ENCODE measurements at places on chromosomes 3 and 15. TPM values are rescaled to one million over a fixed set of nuclear protein-coding genes. Genes with fewer than 3 reads are reported as not detected.

- no peak for DNase-seq
These were observed 835.0 kb downstream of the TBL1XR1 start for GRCh38 chr3:176362191-176362731.

- no peak for DNase-seq
These were observed 54.7 kb upstream of the TRAK1 start for GRCh38 chr3:42036483-42036823.

- no peak for DNase-seq
These were observed 58.0 kb downstream of the CMTM8 start for GRCh38 chr3:32296251-32297204.

- DNase-seq = peak; percentile 88
These were observed 61.6 kb downstream of the TMEM39A start for GRCh38 chr3:119401503-119402440.

DNA sequence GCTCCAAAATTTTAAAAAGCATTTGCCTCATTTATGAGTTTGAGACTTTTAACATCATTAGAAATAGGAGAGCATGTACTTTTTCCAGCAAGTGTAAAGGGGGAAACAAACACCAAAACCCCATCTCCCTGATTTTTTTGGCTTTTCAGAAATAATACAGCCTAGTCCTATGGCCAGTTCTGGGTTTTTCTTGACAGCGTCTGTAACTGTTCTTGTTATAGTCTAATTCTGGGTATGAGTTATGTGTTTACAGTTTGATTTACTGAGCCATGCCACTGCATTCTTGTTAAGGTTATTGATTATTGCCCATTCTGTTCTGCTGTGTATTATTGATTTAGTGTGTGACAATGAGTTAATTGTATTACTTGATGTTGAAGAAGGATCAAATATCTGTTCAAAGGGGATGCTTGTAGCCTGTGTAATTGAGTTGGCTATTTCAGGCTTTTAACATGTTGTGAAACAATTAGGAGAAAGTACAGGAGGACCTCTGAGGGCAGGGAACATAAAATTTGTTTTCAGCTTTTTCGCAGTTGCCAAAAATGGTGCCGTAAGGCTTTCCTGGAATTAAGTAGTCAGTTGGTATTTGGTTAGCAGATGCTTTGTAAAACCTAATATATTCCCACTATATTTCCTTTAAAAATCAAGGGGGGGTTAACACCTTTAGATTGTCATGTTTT is 46.1 kb downstream of the MBNL1 start:
- DNase-seq = no peak

The DOCK3 gene
- 10.6 TPM for total RNA-seq

- no peak for DNase-seq
These were observed 1004.9 kb downstream of the FHIT start for GRCh38 chr3:60246361-60246760.

- no peak for DNase-seq
These were observed 617.5 kb downstream of the ZPLD1 start for GRCh38 chr3:103052236-103052830.

DNA sequence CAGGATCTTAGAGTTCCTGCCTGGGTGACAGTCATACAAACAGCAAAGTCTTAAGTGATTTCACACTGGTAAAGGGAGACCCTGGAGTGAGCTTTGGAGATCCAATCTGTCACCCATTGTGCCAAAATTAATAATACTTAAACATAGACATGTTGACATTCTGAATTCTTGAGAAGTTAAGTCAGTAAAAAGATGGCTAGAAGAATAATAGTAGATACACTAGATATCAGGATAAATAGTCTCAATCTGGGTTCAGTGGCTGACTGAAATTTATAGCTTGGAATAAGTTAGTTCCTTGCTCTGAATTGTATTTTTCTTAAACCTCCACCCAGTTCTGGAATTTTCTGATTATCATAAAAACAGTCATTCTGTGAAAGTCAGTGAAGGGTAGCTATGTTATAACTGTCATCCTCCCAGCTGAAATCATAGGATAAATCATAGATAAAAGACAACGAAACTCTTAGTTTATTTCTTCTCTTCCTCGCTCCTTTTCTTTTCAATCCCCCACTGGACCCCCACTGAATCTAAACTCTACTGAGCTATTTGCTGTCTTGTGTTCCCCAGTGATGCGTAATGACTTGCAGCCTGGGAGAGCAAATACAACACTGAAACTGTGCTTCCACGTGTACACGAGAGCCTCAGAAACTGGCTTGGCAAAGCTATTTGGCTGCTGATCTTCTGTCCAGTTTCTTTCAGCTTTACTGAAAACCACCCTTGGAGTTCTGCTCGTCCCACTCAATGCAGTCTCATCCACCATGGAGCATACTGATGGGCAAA is 175.4 kb upstream of the TP63 start:
- no peak for DNase-seq

The SEMA3G gene
- 39.2 TPM for total RNA-seq

The GRM2 gene
- 0.11 TPM for total RNA-seq

GRCh38 chr15:51814606-51815005 is 14.8 kb upstream of the TMOD3 start:
- no peak for DNase-seq

The RAD51 gene
- 0.50 TPM for total RNA-seq

DNA sequence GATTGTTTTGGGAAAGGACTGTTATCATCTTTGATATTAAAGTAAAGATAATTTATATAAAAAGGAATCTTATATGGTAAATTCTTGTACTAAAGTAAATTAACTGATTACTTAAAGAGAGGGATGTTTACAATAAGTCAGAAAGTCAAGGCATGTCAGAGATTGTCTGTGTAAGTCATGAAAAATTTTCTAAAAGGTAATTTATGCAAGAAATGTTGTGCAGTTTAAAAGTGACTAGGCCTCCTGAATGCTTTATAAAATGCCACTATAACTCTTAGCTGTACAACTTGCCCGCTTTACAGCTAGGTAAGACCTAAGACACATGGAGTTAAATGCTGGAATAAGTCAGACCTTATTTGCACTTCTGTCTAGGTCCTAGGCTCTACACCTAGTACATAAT is 692.9 kb downstream of the GBE1 start:
- DNase-seq = no peak

The GPR149 gene
- total RNA-seq = not detected

GRCh38 chr3:43907508-43907858 is 216.7 kb downstream of the ABHD5 start:
- DNase-seq = no peak

The PPM1L gene
- 63.5 TPM for total RNA-seq

DNA sequence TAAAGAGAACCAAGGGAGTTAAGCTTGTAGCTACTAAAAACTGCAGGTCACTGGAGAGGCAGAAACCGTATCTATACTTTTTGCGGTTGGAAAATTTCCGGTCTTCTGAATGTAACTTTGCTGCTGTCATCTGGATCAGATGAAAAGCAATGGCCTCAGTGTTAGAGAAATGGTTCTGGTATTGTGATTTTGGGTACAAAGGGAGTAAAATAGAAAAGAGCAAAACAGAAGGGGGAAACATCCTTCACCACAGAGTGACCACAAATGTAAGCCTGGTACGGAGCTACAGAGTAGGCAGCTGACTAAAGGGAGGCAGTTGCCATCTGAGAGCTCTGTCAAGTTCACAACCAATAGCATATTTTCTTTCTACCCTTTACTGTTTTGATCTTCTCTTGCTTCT is 5.6 kb downstream of the CD96 start:
- no peak for DNase-seq

DNA sequence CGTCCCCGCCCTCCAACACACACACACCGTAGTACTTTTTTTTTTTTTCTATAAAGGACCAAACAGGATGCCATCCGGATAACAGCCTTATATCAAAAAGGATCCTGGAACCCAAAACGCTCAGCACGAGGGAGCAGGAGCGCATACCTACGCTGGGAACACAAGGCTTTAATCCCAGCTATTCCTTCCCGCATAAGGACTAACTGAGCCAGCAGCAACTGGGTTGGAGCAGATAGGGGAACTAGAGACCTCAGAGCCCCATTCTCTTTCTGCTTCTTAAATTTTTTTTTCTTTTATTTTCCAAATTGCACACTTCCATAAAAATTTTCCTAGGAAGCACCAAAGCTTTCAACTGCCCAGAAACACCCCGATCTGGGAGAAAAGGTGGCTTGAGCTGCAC is 1.3 kb downstream of the TRANK1 start:
- DNase-seq = no peak

DNA sequence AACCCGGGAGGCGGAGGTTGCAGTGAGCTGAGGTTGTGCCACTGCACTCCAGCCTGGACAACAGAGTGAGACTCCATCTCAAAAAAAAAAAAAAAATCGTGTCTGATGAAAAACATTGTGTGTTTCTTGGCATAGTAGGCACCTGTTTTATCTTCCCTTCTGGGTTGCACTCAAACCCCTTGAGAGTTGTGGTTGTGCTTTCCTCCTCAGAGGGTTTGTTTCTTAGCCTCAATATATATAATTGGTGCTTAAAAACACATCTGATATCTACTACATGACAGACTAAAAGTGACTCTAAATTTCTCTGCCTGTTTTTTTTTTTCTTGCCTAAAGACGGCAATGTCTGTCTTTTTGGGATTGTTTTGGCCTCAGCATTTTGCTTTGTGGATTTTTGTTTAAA is 7.6 kb downstream of the NR1D2 start:
- no peak for DNase-seq

The AP3B2 gene
- total RNA-seq = 2.1 TPM

The FRMD5 gene
- total RNA-seq = 0.42 TPM

DNA sequence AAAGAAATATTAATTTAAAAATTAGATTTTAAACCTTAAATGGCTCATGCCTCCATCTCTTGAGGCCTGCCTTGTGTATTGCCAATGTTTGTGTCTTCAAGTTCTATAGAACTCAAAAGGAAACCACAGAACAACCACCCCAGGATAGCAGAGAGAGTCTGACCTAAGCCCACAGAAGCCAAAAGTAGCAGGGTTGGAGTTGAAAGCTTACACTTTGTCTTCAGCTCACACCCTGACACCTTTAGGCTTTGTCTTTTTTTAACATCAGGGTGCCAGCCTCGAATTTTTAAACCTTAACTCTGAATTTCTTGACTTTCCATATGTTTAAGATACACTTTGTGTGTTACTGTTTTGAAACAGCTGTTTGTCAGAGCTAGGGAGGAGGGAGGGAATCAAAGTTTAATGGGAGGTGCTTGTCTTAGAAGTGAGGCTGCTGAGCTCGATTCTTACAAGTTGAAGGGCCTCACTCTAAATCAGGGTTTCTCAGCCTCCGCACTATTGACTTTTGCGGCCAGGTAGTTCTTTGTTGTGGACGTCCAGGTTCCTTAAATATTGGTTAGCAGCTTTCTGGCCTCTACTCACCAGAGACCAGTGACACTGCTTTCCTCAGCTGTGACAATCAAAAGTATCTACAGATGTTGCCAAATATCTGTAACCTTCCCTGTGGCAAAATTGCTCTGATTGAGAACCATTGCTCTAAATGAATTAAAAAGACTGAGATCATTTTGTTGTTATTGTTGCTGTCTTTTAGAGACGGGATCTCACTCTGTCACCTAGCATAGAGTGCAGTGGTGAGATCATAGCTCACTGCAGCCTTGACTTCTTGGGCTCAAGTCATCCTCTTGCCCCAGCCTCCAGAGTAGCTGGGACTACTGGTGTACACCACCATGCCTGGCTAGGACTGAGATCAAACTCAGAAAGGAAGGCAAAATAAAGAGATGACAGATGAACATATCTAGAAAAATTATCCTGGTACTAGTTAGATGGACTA is 139.2 kb upstream of the EOMES start:
- no peak for DNase-seq

DNA sequence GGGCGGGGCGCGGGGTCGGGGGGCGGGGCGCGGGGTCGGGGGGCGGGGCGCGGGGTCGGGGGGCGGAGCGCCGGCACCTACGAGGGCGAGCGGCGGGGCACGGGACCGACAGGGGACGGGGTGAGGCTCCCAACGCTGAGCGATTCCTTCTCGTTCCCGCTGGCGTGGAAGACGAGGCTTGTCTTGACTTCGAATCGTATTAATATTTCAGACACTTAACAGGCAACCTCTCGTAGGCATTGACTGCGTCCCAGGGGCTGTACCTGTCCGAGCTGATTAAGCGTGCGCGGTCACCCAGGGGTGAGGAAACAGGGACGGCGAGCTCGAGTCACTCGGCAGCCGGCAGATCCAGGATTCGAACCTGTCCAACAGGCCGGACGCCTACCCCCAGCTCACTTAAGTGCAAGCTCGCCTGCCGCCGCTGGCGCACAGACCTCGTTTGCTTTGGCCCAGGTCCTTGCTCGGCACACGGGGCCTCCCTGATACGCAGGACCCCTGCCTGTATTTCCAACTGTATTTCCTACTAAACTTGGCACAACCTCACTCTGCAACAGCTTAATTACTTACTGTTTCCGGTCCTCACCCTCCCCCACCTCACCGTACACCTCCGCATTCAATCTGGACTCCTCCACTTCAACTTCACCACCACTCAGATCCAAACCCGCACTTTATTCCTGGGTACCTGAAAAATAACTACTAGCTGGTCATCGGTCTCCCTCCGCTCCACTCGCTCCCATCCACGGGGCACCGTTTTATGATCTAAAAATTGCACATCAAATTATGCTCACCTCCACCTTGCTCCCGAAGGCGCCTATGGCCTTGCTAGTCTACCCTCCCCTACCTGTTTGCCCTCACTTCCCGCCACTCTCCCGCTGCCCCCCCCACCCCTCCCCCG is 722 bp upstream of the ZXDC start:
- DNase-seq = no peak

The PLCB2 gene
- total RNA-seq = 13.3 TPM

- no peak for DNase-seq
These were observed 12.6 kb upstream of the ZBTB47 start for GRCh38 chr3:42640771-42641370.
